Activated naive CD4-positive, alpha-beta T cell treated with anti-CD3 and anti-CD28 coated beads for 36 hours (primary cell): ENCODE measurements at places on chromosomes 1 and 21. TPM values are rescaled to one million over a fixed set of nuclear protein-coding genes. Genes with fewer than 3 reads are reported as not detected.

DNA sequence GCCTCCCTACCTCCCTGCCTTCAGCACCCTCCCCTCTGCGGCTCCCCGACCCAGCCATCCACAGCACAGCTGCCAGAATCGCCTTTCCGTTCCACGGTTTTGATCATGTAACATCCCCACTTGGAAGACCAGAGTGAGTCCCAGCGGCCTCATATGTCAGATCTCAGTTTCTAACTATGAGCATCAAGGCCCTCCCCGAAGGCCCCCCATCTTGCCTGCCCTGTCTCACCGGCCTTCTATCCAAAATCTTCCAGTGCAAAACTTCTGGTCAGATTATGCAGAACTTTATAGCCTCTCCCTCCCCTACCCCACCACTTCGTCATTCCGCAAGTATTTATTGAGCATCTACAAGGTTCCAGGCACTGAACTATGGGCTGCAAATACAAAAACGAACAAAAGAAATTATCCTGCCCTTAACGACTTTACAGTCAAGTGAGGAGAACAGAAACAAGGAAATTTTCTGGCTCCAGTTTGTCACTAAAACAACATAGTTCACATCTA, 20.3 kb upstream of the LMX1A start:
- H3K27ac ChIP-seq, result no peak overlapping the region
- peaks cover 16% of the 10 kb centered on the region for H3K4me1 ChIP-seq
- no peak for DNase-seq
- H3K4me3 ChIP-seq, result peak overlapping the region; percentile 60

GRCh38 chr1:10824821-10825540, 28.5 kb upstream of the CASZ1 start:
- peaks cover 11% of the 10 kb centered on the region for H3K27me3 ChIP-seq
- H3K27ac ChIP-seq, result no peak overlapping the region
- H3K4me1 ChIP-seq, result no peaks in the 10 kb centered on the region
- no peak overlapping the region for H3K4me3 ChIP-seq
- H3K36me3 ChIP-seq, result no peaks in the 10 kb centered on the region

- no peak for DNase-seq
- H3K4me1 ChIP-seq, result peaks cover 2% of the 10 kb centered on the region
- no peaks in the 10 kb centered on the region for H3K27me3 ChIP-seq
- no peaks in the 10 kb centered on the region for H3K36me3 ChIP-seq
- no peak overlapping the region for H3K27ac ChIP-seq
- no peak overlapping the region for H3K4me3 ChIP-seq
These were observed 111.8 kb downstream of the MRPS6 start for GRCh38 chr21:34185026-34185750.

- no peak for DNase-seq
- H3K4me3 ChIP-seq, result no peak overlapping the region
- no peaks in the 10 kb centered on the region for H3K36me3 ChIP-seq
- no peaks in the 10 kb centered on the region for H3K27me3 ChIP-seq
- H3K27ac ChIP-seq, result no peak overlapping the region
These were observed 49.7 kb upstream of the RAP1A start for GRCh38 chr1:111569913-111570312.

- H3K27ac ChIP-seq, result no peak overlapping the region
- H3K4me1 ChIP-seq, result no peaks in the 10 kb centered on the region
- H3K27me3 ChIP-seq, result no peaks in the 10 kb centered on the region
- H3K4me3 ChIP-seq, result no peak overlapping the region
- H3K36me3 ChIP-seq, result no peaks in the 10 kb centered on the region
- DNase-seq, result no peak
These were observed 7.8 kb upstream of the GJB5 start for GRCh38 chr1:34746785-34747637.

- no peaks in the 10 kb centered on the region for H3K36me3 ChIP-seq
- H3K4me3 ChIP-seq, result no peak overlapping the region
- no peaks in the 10 kb centered on the region for H3K27me3 ChIP-seq
- DNase-seq, result no peak
- no peaks in the 10 kb centered on the region for H3K4me1 ChIP-seq
These were observed 16.5 kb downstream of the LSS start for GRCh38 chr21:46211786-46212720.

DNA sequence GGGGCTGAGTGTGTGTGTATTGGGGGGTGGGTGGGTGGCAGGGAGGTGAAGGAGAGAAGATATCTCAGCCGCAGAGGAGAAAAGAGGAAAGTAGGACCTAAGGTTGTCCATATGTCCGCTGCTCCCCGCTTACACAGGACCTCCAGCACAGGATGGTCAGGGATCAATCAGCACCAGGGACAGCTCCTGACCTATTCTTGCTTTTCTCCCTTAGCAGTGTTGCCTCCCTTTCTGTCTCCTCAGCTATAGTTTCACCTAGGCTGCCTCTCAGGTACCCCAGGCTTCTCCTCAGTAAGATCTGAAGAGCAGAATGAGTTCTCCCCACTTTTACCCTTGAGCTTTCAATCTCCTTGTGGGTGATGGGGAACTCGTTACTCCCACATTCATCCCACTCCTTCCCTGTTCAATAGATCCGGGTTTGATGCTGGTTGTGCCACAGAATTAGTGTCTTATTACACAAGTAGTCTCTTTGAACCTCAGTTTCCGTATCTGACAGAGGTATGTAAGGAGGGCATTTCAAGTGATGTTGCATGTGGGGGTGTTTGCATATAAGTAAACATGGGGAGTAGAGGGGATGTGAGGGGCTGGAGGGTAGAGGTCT, 1.4 kb upstream of the DPH2 start:
- H3K4me1 ChIP-seq, result peaks cover 17% of the 10 kb centered on the region
- H3K36me3 ChIP-seq, result peaks cover 14% of the 10 kb centered on the region
- no peak overlapping the region for H3K4me3 ChIP-seq
- no peak overlapping the region for H3K27ac ChIP-seq
- H3K27me3 ChIP-seq, result no peaks in the 10 kb centered on the region

- H3K27me3 ChIP-seq, result no peaks in the 10 kb centered on the region
- no peak overlapping the region for H3K27ac ChIP-seq
- no peak overlapping the region for H3K4me3 ChIP-seq
- H3K4me1 ChIP-seq, result peaks cover 15% of the 10 kb centered on the region
- H3K36me3 ChIP-seq, result no peaks in the 10 kb centered on the region
These were observed 5.2 kb downstream of the GJC2 start for GRCh38 chr1:228154670-228155571.

GRCh38 chr1:20184481-20184900, 1.4 kb upstream of the UBXN10 start:
- peak overlapping the region; percentile 63 for H3K27ac ChIP-seq
- H3K4me3 ChIP-seq, result no peak overlapping the region
- H3K4me1 ChIP-seq, result peaks cover 41% of the 10 kb centered on the region
- no peak for DNase-seq
- no peaks in the 10 kb centered on the region for H3K27me3 ChIP-seq

GRCh38 chr1:110328274-110328673, 10.9 kb upstream of the RBM15 start:
- no peaks in the 10 kb centered on the region for H3K4me1 ChIP-seq
- no peaks in the 10 kb centered on the region for H3K27me3 ChIP-seq
- no peak overlapping the region for H3K4me3 ChIP-seq
- no peak overlapping the region for H3K27ac ChIP-seq
- DNase-seq, result no peak

DNA sequence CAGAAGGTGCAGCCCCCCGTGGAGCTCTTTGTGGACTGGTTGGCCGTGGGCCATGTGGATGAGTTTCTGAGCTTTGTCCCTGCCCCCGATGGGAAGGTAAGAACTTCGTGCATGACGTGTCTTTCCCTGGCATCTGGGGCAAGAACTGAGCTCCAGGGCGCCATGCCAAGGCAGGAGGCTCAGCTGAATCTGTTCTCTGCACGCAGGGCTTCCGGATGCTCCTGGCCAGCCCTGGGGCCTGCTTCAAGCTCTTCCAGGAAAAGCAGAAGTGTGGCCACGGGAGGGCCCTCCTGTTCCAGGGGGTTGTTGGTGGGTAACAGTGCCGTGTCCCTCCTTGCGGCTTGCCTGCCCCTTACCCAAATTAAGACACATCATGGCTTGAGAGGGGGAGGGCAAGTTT, 27.7 kb downstream of the PADI3 start:
- H3K27ac ChIP-seq, result no peak overlapping the region
- no peaks in the 10 kb centered on the region for H3K4me1 ChIP-seq
- no peak for DNase-seq
- H3K27me3 ChIP-seq, result no peaks in the 10 kb centered on the region

GRCh38 chr1:76142771-76143540, 68.4 kb downstream of the ST6GALNAC3 start:
- H3K4me1 ChIP-seq, result peaks cover 7% of the 10 kb centered on the region
- DNase-seq, result no peak
- no peaks in the 10 kb centered on the region for H3K36me3 ChIP-seq
- H3K27ac ChIP-seq, result no peak overlapping the region
- no peak overlapping the region for H3K4me3 ChIP-seq
- no peaks in the 10 kb centered on the region for H3K27me3 ChIP-seq

- peak overlapping the region; percentile 88 for H3K27ac ChIP-seq
- DNase-seq, result peak; percentile 37
- peak overlapping the region; percentile 19 for H3K4me3 ChIP-seq
- H3K27me3 ChIP-seq, result no peaks in the 10 kb centered on the region
- H3K4me1 ChIP-seq, result peaks cover 70% of the 10 kb centered on the region
These were observed 28.8 kb downstream of the VANGL2 start for GRCh38 chr1:160429125-160429561.

DNA sequence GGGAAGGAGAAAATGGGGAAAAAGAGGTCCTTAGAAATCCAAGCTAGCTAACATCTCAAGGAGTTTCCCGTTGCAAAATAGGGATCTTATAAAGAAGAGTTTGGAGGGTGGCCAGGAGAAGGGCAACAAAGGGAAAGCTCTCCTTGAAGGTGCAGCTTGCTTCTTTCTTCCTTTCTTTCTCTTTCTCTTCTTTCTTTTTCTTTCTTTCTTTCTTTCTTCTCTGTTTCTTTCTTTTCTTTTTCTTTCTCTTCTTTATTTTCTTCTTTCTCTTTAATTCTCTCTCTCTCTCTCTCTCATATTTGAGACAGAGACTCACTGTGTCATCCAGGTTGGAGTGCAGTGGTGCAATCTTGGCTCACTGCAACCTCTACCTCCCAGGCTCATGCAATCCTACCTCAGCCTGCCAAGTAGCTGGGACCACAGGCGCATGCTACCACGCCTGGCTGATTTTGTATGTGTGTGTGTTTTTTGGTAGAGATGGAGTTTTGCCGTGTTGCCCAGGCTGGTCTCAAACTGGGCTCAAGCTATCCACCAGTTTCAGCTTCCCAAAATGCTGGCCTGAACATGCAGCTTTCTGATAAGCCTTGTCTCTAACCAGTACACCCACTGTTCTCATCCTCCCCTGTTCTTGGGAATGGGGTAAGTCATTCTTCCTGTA, 44.4 kb downstream of the RNF11 start:
- H3K27me3 ChIP-seq, result no peaks in the 10 kb centered on the region
- no peak for DNase-seq
- no peak overlapping the region for H3K27ac ChIP-seq
- no peaks in the 10 kb centered on the region for H3K36me3 ChIP-seq
- no peak overlapping the region for H3K4me3 ChIP-seq

GRCh38 chr1:221002601-221003000, 123.4 kb downstream of the HLX start:
- no peak overlapping the region for H3K4me3 ChIP-seq
- no peaks in the 10 kb centered on the region for H3K4me1 ChIP-seq
- no peaks in the 10 kb centered on the region for H3K36me3 ChIP-seq
- DNase-seq, result no peak
- peaks cover 4% of the 10 kb centered on the region for H3K27me3 ChIP-seq

DNA sequence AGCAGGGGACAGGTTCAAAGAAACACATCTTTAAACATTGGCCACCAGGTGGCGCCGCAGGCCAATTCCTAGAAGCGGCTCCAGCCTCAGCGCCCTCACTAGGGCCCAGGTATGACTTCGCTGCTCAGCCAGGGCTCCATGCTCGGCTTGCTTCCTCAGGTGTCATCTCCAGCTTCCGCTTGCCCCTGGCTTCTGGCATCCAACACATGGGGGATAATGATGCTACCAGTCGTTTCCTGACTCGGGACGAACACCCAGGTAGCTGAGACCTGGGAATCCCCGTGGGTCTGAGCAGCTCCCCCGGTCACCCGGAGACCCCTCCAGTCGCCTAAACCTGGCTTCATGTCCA, 8.5 kb upstream of the MEX3A start:
- no peak overlapping the region for H3K4me3 ChIP-seq
- H3K4me1 ChIP-seq, result peaks cover 8% of the 10 kb centered on the region
- peak; percentile 95 for DNase-seq
- no peak overlapping the region for H3K27ac ChIP-seq
- H3K27me3 ChIP-seq, result peaks cover 19% of the 10 kb centered on the region

DNA sequence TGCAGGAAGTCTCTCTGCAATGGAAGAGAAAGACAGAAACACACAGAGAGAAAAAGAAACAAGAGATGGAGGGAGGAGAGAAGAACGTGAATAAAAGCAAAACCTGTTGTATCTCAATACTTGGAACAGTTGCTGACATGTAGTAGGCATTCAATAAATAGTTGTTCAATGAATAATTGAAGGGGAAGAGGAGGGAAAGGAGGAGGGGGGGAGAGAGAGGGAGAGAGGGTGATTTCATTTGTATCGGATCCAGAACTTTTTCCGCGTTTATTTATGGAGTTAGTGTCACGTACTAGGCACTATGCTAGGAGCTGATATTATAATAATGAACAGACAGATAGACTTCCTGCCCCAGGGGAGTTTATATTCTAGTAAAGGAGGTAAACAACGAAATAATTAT, 144.1 kb downstream of the OMA1 start:
- no peak overlapping the region for H3K4me3 ChIP-seq
- no peaks in the 10 kb centered on the region for H3K4me1 ChIP-seq
- no peak for DNase-seq
- H3K36me3 ChIP-seq, result no peaks in the 10 kb centered on the region

GRCh38 chr1:25688390-25689119, 72.0 kb downstream of the MAN1C1 start:
- H3K36me3 ChIP-seq, result no peaks in the 10 kb centered on the region
- H3K27ac ChIP-seq, result no peak overlapping the region
- H3K4me1 ChIP-seq, result peaks cover 34% of the 10 kb centered on the region
- no peak overlapping the region for H3K4me3 ChIP-seq
- H3K27me3 ChIP-seq, result no peaks in the 10 kb centered on the region

DNA sequence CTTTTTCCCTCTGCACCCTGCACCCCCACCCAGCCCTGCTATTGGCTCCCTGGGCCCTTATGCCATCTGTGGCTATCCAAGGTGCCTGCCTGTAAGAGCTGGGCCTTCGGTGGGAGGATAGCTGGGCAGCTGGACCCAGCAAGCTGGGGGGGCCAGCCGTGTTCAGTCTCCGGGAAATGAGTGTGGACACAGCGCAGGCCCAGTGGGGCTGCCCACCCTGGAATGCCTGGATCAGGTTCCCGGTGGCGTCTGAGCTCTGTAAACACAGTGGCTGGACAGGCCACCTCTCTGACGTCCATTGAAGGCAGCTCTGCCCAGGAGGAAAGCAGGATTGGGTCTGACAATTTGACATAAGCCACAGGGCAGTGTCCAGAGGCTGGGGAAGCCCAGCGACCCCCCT, 127.8 kb downstream of the FOXD2 start:
- H3K4me1 ChIP-seq, result no peaks in the 10 kb centered on the region
- H3K36me3 ChIP-seq, result no peaks in the 10 kb centered on the region
- no peak for DNase-seq
- H3K4me3 ChIP-seq, result no peak overlapping the region

- peak; percentile 5 for DNase-seq
- H3K27ac ChIP-seq, result no peak overlapping the region
- H3K4me3 ChIP-seq, result peak overlapping the region; percentile 7
- peaks cover 16% of the 10 kb centered on the region for H3K4me1 ChIP-seq
- peaks cover 64% of the 10 kb centered on the region for H3K27me3 ChIP-seq
- no peaks in the 10 kb centered on the region for H3K36me3 ChIP-seq
These were observed 941 bp downstream of the ELAVL4 start for GRCh38 chr1:50109647-50110075.

The ABCA4 gene
- total RNA-seq, result 0.14 TPM

The CRYBG2 gene
- 0.37 TPM for total RNA-seq

The KRTAP19-3 gene
- total RNA-seq, result not detected

The FLAD1 gene
- 30.0 TPM for total RNA-seq

The NCF2 gene
- total RNA-seq, result 14.0 TPM

The CTH gene
- total RNA-seq, result 30.3 TPM
